ENCODE measurements at places on chromosomes 13 and 19.

DNA sequence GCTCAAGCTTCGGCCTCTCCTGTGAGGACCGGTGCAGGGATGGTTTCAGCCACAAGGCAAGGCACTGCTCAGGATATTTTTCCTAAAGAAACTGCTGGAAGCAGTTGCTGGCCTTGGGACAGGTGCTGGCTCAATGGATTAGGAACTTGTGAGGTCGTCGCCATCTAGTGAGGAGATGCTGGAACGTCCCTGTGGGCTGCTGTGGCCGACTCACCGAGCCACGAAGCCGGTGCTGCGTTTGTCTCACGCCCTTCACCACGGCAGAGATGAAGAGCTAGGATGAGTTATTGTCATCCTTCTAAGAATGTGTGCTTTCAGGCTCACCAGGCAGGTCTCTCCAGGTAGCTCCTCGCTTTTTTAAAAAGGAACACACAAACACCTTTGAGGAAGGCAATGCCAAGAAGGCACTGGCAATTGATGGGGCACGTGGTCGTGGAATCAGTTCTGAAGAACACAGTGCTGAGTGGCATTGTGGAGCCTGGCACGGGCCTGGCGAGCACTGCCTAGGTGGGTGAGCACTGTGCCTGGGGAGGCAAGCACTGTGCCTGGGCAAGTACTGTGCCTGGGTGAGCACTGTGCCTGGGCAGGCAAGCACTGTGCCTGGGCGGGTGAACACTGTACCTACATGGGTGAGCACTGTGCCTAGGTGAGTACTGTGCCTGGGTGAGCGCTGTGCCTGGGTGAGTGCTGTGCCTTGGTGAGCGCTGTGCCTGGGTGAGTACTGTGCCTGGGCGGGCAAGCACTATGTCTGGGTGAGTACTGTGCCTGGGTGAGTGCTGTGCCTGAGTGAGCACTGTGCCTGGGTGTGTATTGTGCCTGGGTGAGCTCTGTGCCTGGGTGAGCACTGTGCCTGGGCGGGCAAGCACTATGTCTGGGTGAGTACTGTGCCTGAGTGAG is 140.4 kb downstream of the TEX29 start:
- DNase-seq: no peak

DNA sequence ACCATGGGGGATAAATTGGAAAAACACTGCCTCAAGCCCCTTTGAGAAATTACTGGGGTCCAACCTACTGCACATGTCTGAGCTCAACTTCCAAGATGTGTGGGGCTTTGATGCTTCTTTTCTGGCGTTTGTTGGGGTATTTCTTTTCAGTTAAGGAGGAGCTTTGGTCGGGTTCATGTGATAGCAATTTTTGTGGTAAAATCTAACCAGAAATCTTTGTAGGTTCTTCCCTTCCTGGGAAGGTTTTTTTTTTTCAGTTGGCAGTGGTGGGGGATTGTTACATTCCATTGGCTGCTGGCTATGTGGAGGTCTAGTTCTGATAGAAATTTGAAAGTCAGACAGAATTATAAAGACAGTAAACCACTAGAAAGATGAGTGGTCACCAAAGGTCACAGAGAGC is 327.8 kb downstream of the ATP8A2 start:
- no peak for DNase-seq

DNA sequence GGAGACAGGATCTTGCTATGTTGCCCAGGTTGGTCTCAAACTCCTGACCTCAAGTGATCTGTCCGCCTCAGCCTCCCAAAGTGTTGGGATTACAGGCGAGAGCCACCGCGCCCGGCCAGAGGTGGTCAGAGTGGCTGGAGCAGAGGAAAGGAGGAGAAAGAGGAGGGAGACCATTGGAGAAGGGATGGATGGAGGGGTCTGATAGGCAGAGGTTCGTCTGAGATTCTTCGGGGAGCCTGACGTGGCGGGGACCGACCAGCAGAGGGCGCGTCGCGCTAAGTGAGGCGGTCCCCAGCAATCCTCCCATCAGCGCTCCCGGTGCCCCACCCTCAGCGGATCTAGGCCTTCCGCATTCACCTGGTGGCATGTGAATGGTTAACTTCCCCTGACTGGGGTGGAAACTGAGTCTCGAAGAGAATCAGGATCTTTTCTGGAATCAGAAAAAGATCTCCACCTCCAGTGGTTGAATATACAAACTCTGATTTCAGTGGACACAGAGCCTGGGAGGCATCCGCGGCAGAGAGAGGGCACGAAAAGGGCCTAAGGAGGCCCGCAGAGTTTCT is 8.8 kb downstream of the GTPBP3 start:
- DNase-seq: no peak

- DNase-seq: no peak
Observed at GRCh38 chr13:64453831-64454230, 2776.3 kb downstream of the PCDH9 start.

DNA sequence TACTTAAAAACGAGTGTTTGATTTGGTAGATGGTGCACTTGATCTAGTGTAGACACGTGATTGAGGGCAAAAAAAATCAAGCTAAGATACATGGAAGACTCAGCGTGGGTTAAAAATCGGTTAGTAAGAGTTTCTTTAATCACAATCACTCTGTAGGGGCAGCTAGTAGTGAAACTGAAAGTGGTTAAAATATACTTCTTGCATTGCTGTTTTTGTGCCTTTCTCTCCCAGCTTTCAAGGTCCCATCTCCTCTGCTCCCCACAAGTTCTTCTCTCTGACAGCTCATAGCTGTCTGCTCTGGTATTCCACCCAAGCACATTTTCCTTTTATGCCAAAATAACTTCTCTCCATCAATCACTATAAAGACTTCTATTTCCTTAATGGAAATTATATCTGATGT is 1089.7 kb downstream of the EFNB2 start:
- no peak for DNase-seq

DNA sequence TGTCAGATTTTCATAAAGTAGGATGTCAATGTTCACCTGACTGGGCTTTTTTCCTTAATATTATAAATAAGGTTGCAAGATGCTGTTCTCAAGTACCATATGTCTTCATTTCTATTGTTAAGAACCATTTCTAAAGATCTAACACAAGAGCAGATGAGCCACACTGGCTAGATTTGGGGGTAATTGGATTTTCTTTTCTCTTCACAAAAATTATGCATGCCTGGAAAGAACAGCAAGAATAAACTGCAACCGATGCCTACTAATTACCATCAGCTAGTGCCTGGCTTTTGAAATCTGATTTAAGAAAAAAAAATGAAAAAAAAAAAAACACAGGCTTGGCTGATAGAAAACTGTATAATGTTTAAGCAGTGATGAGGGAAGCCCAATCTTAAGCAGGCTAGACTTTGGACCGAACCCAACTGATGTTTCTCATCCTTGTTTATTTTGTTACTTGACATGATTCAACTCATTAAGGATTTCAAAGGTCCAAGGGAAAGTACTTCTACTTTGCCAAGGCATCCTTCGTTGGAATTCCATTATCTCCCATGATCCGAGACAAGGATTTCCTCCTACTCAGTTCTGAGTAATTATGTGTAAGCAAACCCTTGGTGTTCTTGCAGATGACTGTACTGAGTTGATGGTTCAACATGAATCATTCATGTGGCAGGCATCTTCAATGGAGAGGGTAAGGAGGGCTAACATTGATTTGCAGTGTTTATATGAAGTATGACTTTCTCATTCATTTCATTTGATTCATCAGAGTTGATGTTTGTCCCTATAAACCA is 300.5 kb downstream of the SPRY2 start:
- no peak for DNase-seq

GRCh38 chr19:14516048-14516534 is 2.1 kb downstream of the DNAJB1 start:
- DNase-seq: no peak
